Suppressor macrophage (primary cell): ENCODE measurements at places on chromosomes 6 and 20.
A peak's percentile ranks its signal among the peaks of the same experiment; 100 is the strongest.

- no peak for DNase-seq
Observed at GRCh38 chr20:10647471-10647870, 26.3 kb downstream of the JAG1 start.

DNA sequence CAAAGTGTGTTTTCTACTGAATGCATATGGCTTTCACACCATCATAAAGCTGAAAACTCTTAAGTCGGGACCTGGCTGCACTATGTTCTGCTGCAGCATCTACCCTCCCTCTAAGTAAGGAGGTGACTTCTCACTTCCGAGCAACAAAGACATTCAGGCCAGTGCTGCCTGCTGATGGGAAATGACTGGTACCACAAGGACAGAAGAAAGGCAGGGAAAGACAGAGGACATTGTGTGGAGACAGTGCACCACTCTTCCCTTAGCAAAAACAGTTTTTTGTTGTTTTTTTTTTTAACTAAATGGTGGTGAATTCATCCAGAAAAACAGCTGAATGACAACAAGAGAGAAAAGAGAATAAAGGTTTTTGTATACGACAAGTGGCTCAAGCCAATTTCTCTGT is 81.5 kb downstream of the MAP7 start:
- no peak for DNase-seq

GRCh38 chr6:25608558-25609174 is 43.3 kb upstream of the SCGN start:
- DNase-seq: no peak

DNA sequence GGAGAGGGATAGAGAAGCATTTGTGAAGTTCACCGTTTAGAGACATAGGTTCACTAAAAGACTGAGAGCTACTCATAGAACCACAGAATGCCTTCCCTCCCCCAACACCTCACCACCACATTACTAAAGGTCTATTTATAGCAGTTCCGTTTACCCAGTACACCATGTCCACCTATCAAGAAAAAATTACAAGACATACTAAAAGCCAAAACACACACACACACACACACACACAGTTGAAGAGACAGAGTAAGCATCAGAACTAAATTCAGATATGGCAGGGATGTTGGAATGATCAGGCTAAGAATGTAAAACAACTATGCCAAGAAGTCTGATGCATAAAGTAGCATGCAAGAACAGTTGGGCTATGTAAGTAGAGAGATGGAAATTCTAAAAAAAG is 52.3 kb downstream of the SLC22A3 start:
- no peak for DNase-seq

DNA sequence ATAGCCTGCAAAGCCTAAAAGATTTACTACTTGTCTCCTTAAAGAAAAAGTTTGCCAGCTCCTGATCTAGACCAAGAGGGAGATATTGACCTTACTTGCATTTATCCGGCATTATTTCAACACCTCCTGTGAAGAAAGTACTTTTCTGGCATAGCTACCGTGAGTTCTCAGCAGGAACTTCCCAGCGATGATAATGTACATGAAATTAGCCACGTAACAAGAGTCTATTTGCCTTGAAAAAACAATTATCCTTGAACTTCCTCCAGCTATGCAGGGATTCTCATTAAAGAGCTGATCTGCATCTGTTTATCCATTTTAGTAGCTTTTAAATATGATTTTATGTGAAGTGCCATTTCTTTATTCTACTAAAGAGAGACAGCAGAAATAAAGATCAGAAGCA is 41.7 kb downstream of the ALDH5A1 start:
- DNase-seq: no peak

- DNase-seq: no peak
Observed at GRCh38 chr6:31792761-31793171, 2.8 kb downstream of the VARS1 start.

GRCh38 chr20:50575865-50576720 is 65.9 kb downstream of the PTPN1 start:
- DNase-seq: peak; percentile 77

DNA sequence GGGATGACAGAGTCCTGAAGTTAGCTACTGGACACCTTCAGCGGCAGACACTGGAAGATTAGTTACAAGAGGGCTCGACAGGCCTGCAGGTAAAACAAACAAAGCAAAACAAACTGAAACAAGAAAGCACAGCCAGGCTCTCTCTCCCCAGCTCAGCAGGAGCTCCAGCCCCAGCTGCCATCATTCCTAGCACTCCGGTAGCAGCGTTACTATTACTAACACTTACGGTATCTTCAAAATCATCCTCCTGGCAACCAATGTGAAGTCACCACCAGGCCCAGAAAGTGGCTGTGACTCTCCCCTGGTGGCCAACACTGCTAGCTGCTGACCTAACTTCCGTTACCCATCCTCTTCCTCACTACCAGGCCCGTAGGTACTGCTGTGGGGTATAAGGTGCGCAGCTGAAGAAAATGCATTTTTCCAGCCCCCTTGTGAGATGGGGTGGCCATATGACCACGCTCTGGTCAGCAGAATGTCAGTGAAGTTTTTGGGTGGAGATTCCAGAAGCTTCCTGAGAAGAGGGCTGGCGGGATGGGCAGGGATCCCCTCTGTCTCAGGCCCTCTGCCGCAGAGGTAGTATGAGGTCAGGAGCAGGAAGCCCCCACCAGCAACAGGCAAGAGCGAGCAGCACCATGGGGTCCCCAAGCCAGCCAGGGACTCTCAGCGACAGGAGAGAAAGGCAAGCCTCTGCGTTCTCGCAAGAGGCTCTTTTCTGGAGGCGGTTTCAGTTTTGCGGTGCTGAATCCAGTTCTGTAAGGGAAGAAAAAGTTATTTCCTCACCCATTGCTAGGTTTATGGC is 37.4 kb upstream of the TBXT start:
- no peak for DNase-seq

- peak; percentile 100 for DNase-seq
Observed at GRCh38 chr6:146543211-146543939, at the start of gene RAB32. Gene RAB32 (plus strand): TSS chr6:146543833. CDS start chr6:146543872, 39 bp downstream.

- no peak for DNase-seq
Observed at GRCh38 chr6:4366635-4367395, 231.4 kb upstream of the ECI2 start.

DNA sequence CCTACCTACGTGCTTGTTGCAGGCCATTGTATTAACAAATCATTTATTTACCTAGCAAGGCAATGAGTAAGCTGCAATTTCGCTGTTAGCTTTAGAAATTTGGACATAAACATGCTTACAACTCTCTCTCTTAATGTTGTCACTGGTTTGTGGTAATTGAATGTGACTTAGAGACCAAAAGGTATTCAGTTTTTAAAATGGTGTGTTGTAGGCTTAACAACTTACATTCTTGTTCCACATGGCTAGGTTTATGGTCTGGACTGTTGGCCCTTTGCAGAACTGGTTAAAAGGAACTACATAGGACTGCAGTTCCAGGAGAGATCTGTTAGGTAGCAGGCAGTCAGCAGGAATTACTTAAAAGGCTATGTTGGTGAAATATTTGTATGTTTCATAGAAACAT is 10.3 kb upstream of the CTAGE9 start:
- DNase-seq: no peak

DNA sequence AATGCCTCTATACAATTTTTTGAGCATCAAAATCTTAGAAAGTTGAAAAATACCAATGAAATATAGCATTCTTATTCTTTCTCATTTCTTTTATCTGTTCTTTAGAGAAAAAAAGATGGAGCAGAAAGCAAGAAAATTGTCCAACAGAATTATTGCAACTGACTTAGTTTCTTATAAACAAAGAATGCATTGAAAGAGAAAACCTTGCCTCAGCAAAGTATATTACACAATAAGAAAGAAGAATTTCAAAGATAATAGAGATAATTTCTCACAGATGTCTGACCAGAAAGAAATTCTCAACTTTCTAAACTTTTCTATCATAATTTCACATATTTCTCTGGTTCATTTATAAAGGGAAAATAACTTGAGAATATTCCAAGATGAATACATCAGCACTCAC is 47.0 kb upstream of the PRND start:
- DNase-seq: no peak

- DNase-seq: no peak
Observed at GRCh38 chr6:37990762-37991525, 171.4 kb downstream of the ZFAND3 start.

- DNase-seq: no peak
Observed at GRCh38 chr20:11716239-11716944, 201.3 kb upstream of the BTBD3 start.

DNA sequence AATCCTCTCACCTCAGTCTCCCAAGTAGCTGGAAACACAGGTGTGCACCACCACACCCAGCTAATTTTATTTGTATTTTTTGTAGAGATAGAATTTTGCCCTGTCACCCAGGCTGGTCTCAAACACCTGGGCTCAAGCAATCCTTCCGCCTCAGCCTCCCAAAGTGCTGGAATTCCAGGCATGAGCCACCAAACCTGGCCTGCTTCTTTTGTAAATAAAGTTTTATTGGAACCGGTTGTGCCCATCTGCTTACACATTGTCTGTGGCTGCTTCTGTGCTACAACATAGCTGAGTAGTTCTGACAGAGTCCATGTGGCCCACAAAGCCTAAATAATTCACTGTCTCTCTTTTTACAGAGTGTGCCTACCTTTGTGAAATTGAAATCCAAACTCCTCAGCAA is 109.7 kb upstream of the NRSN1 start:
- no peak for DNase-seq

GRCh38 chr20:7346562-7346961 is 579.1 kb downstream of the BMP2 start:
- no peak for DNase-seq

GRCh38 chr6:123118811-123119210 is 122.8 kb downstream of the CLVS2 start:
- no peak for DNase-seq
